Stimulated activated CD4-positive, alpha-beta T cell treated with anti-CD3 and anti-CD28 coated beads, TNF-alpha, amount 100 ng/mL, for 48 hours (primary cell): ENCODE measurements at places on chromosomes 5 and 9.

DNA sequence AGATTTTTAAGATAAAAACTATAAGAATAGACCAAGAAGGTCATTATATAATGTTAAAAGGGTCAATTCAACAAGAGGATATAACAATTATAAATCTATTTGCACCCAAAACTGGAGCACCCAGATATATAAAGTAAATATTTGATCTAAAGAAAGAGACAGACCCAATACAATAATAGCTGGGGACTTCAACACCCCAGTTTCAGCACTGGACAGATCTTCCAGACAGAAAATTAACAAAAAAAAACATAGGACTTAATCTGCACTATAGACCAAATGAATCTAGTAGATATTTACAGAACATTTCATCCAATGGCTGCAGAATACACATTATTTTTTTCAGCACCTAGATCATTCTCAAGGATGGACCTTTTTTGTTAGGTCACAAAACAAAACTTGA, 331.9 kb downstream of the SPOCK1 start:
- DNase-seq = no peak

DNA sequence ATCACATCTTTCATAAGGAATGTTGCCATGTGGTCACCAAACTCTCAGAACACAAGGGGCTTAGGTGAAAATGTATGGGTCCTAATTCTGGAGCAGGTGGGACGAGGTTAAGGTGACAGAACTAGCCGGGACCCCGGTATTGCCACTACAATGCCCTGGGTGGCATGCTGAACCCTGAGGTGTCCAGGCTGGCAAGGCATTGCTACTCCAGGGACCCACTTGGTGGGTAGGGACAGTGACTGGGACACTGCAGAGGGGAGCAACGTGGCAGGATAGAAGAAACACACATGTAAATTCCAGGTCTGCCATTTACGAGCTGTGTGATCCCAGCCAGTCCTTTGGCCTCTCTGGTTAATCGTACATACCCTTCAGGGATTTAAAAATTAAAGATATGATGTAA, 206.9 kb upstream of the MVB12B start:
- no peak for DNase-seq

DNA sequence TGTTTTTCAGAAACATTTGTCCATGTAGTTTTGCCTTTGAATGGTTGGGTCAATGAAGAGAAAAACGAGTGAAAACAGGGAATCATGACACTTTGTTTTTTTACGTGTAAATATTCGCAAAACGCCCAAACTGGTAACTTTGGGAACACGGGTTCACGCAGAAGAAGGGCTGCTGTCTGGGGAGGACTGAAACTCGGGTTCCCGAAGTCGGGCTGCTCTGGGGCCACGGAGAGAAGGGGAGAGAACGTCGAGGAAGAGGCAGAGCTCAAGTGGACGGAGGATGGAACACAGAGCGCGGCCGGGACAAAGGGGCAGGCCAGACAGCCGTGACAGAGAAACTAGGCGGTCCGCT, 478 bp upstream of the SETD9 start:
- DNase-seq = no peak

DNA sequence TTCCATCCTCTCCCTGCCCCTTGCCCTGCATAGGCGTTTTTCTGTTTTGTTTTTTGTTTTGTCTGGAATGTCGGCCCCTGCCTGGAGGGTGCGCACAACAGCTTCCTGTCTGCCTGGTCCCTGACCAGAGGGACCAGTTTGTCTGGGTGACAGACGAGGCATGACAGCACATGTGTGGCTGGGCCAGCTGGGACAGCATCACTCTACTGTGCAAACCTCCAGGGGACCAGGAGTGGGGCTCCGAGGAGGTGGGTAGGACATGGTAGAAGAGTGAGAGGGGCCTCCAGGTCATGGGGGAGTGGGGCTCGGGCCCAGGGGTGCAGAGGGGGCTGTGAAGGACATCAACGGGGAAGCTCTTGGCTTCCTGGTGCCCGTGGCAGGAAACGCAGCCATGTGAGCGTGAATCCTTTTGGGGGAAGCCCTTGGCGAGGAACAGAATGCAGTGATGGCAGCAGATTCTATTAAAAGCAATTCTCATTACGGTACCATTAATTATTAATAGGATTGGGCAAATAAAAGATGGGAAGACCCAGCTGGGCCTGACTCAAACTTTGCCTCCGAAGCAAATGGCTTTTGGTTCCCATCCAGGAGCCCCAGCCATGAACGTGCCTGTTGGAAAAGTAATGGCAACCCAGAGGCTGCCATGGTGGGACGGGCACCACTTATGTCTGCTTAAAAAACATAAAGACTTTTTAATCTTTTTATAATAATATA, 184.4 kb upstream of the IER5L start:
- DNase-seq = no peak

DNA sequence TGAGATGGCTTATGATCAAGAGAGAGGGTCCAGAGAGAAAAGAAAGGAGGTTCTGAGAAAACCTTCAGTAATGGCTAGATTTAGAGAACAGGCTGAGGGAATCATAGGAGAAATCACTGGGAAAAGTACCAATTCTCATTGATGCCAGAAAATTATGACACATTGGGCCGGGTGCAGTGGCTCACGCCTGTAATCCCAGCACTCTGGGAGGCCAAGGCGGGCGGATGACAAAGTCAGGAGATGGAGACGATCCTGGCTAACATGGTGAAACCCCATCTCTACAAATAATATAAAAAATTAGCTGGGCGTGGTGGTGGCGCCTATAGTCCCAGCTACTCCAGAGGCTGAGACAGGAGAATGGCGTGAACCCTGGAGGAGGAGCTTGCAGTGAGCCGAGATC, 29.5 kb upstream of the PLIN2 start:
- DNase-seq = no peak

DNA sequence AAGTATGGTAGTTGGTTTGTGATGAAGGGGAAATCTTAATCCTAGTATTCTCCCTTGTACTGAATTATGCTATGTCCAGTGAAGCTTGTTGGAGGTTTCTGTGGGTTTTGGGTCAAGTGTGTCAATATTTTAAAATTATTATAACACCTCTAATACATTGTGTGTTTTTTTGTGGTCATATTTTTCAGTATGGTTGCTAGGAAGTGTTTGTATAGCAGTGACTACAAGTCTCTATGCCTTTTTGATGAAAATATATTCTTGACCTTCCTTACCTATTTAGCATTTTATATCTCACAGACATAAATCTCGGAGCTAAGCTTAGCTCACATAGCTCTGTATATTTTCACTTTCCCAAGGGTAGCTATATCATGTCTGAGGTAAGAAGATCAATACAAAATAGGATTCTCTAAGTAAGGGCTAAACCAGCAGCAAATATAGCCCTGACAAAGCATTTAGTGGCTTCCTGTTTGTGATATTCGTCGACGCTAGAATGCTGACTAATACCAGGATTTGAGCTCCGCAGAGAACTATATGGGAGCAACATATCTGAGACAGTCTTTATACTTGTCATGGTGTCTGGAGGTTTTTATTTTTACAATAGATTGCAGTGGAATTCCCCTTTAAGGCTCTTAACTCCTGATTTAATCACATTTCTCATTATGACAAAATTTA, 82.3 kb downstream of the MACIR start:
- DNase-seq = no peak

GRCh38 chr9:124268661-124269060, 10.9 kb downstream of the NEK6 start:
- no peak for DNase-seq

DNA sequence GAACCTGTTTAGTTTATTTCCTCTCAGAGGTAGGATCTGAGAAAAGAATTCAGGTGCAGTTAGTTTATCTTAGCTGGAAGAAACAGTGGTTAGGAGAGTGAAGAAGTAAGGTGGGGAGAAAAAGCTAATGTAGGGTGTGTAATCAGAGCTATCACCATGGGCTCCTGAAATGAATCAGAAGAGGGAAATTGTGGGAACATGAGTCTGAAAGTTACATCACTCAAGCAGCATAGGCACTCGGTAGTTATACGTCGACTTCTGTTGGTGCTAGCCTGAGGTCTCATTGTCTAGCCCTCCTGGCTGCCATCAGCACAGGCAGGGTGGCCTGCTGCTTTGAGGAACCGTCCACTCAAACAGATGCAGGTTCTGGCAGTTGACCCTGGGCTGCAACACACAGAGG, 56.7 kb upstream of the NPR3 start:
- no peak for DNase-seq

DNA sequence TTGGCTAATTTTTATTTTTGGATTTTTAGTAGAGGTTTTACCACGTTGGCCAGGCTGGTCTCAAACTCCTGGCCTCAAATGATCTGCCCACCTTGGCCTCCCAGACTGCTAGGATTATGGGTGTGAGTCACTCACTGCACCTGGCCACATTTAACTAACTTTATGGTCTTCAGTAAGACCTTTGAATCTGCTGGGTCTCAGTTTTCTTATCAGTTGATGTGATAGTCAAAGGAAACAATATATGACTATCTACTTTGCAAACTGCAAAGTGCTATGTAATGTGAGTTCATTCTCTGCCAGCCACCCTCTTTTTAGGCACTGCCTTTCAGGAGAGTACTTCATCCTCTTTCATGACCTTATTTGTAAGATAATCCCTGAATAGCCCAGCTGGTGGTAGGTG, 474.7 kb downstream of the PDE4D start:
- DNase-seq = no peak

DNA sequence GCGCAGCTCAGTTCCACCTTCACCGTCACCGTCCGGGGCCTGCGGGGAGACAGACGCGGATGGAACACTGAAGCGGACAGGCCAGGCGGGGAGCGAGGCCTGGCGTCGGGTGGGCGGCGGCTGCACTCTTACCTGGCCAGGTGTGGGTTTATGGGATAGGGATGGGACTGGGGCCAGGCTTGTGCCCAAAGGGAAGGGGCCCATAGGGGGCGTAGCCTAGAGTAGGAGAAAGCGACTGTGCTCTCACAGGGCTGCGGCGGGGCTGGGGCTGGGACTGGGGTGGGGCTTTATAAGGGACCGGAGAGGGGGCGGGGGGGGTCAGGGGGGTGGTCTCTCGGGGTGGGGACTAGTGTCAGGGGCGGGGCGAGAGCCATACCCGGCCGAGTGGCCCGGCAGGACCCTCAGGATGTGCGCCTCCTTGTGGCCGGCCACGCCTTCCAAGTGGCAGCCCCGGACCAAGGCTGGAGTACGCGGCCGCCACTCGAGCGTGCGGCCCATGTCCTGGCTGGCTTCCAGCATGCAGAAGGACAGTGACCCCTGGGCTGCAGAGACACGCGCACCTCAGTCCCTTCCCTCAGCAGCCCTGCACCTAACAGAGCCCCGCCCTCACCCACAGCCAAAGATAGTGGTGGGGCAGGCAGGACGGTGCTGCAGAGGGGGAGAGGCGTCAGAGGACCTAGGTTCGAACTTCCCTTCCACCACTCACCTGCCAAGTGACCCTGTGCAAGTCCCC, 22.8 kb downstream of the FPGS start:
- no peak for DNase-seq

- no peak for DNase-seq
Observed at GRCh38 chr9:4066120-4066519, 233.7 kb downstream of the GLIS3 start.

- DNase-seq = no peak
Observed at GRCh38 chr5:139413153-139413552, 9.3 kb upstream of the SPATA24 start.

DNA sequence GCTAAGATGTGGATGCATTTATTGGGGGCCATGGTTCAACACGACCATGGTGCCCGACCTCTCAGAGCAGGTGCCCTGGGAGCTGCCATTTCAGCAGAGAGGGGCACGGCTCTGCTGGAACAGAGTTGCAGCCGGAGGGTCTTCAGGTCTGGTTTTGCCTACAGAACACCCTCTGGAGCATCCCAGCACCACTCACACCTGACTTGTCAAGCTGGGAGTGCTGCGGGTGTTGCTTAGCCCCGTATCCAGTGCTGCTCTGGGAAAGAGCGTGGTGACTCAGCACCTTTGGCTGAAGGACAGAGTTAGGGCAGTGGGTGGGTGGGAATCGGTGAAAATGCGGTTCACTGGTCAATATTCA, 36.5 kb upstream of the IRX4 start:
- DNase-seq = no peak

DNA sequence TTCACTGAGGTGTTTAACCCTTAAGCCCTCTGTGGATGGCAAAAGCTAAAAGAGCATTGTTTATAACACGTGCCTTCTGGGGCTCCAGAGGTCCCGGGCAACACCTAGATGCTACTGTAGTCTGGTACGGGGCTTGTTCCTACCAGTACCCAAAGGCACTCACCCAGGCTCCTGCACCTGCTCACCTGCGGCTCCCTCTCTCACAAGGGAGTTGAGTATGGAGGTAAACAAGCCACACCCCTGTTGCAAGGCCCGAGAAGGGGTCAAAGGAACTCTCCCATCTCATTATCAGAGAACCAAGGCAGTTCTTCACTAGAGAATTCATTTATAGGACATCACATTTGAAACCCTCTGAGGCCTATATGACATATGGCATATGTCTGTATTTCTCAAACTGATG, 53.4 kb upstream of the IL6ST start:
- DNase-seq = no peak

GRCh38 chr9:126853667-126854066, 6.8 kb upstream of the ZBTB34 start:
- DNase-seq = no peak

GRCh38 chr5:150410524-150411244, 2.0 kb downstream of the CD74 start:
- DNase-seq = no peak

GRCh38 chr5:171857489-171857876, 71.9 kb downstream of the SMIM23 start:
- DNase-seq = no peak

DNA sequence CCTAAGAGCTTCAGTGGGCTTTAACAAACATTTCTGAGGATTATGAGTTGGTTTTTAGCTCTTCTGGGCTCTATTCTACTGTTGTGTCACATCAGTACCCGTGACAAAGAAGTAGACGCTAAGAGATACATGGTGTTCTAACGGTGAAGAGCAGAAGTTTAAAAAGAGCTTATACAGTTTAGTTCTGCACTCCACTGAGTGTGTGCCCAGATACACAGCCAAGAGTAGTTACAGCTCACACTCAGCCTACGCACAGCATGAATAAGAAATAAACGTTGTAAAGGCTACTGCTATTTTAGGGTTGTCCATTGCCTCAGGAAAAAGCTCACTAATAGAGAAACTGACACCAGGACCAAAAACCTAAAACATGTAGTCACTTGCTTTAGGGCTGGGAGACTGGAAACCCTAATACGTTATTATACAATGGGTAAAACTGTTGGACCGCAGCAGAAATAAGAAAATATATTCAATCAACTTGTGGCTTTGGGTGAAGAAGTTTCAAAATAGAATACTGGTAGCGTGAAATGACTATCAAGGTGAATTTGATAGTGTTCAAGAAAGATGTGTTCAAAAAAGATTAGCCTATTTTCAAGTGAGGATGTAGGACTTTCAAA, 34.7 kb downstream of the PSIP1 start:
- no peak for DNase-seq

DNA sequence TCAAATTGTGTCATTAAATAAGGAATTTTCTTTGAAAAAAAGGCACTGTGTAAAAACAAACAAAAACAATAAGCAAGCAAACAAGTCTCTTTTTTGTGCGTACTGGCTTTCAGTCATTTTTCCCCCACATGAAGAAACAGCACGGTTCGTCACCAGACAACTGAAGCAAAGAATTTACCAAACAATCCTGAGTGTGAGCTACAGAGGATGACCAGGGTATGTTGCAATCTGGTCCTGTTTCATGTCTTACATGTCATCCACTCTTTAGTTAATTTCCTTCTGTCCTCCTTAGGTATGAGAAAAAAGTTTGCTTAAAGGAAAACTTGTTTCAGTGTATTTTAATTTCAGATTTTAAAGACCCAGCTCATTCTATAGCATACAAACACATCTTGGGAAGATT, 1080.7 kb upstream of the NUDT12 start:
- no peak for DNase-seq
